ENCODE measurements at places on chromosomes 13 and 19.

DNA sequence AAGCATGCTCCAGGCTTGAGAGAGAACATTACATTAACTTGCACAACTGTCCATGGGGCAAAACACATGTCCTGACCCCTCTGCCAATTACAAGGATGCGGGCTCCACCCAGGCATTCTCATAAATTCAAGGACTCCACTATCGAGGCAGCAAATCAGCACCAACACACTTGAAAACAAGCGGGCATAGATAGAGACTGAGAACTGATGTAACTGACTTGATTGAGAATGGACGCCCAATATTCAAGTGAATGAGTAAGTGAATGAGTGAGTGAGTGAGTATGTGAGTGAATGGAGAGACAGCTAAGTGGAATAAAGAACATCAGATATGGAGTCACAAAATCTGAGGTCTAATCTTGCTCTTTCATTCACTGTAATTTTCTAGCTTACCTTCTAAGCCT lies 75.0 kb upstream of the VSTM2B start:
- no peak for DNase-seq

- DNase-seq = no peak
Observed at GRCh38 chr19:13906521-13906904, 512 bp downstream of the CC2D1A start.

DNA sequence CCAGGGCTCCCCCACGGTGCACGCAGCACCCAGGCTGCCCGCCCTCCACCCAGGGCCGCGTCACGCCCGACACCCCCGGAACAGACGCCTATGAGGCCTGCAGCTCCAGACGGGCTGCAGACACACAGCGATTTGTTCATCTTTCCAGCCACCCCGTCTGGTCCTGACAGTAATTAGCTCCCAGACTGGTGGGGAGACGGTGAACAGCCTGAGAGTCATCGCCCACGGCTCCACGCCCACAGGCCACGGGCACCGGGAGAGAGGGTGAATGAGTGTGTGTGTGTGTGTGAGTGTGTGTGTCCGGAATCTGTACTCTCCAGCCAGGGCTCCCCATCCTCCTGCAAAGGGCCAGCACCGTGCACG lies 18.1 kb downstream of the GADD45B start:
- no peak for DNase-seq

DNA sequence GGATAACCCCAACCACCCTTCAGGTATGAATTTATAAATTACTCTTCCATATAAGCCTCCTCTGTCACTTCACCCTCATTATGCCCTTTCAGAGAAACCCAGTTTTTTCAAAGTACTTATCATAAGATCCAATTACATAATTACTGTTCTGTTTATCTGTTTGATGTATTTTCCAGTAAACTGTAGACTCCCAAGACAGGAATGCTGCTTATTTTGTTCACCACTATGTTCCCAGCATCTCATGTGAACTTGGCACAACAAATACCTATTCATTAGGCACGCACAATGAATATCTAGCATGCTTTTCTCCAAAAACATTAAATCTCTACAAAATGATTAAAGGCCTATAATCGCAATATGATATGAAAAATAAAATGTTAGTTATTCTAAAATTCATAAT lies 13.2 kb downstream of the ENOX1 start:
- DNase-seq = no peak

- no peak for DNase-seq
Observed at GRCh38 chr19:45153339-45154063, 7.3 kb downstream of the NKPD1 start.

DNA sequence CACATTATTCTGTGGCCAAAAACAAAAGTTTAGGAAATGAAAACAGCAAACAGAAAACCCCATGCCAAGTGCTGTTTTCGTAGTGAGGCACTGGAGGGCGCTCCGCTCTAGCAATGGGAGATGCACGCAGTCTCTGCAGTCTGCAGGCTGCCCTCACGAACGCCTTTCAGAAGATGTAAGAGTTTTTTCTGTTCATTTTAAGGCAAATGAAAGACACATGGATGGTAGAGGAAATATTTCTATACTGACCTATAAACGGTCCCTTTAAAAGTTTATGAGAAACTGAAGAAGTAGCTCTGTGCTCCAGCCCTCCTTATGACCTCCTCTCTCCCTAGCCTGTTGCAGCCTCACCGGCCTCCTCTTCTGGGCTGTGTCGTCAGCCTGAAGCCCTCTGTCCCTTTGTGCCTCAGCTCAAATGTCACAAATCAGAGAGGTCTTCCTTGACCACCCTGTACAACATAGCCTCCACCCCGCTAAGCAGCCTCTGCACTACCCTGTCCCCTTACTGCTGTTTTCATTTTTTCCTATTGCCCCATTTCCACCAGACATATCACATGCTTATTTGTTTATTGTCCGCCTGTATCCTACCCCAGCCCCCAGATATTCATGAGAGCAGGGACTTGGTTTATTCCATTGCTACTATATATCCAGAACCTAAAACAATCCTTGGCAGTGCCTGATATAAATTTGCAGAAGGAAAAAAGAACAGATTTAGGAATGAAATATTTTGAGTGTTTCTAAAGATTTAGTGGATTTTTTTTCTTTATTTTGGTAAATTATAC lies 116.4 kb downstream of the TM9SF2 start:
- DNase-seq = no peak

GRCh38 chr13:48797127-48797526 lies 143.4 kb downstream of the CYSLTR2 start:
- DNase-seq = no peak

- DNase-seq = no peak
Observed at GRCh38 chr13:28744091-28744536, 25.3 kb upstream of the SLC46A3 start.

GRCh38 chr19:5623397-5624017 lies 624 bp downstream of the SAFB start:
- DNase-seq = no peak

GRCh38 chr13:111854403-111854802 lies 212.5 kb upstream of the SOX1 start:
- DNase-seq = no peak

- no peak for DNase-seq
Observed at GRCh38 chr13:48866249-48866648, 109.5 kb upstream of the FNDC3A start.

GRCh38 chr13:29140277-29140676 lies 320.1 kb downstream of the MTUS2 start:
- no peak for DNase-seq

GRCh38 chr13:80524447-80525215 lies 183.7 kb upstream of the SPRY2 start:
- DNase-seq = no peak
